ENCODE measurements at places on chromosomes 2 and 18. TPM values are rescaled to one million over a fixed set of nuclear protein-coding genes. Genes with fewer than 3 reads are reported as not detected.

POTEE gene
- 0.37 TPM for total RNA-seq

POMC gene
- total RNA-seq: 1.9 TPM

SCN9A gene
- total RNA-seq: 5.7 TPM

RUFY4 gene
- 0.14 TPM for total RNA-seq

SAG gene
- total RNA-seq: not detected

RAB17 gene
- total RNA-seq: 2.0 TPM

SERPINB12 gene
- total RNA-seq: not detected

QPCT gene
- total RNA-seq: 3.2 TPM

HOXD12 gene
- not detected for total RNA-seq

PLEK gene
- 10.8 TPM for total RNA-seq

CTAGE1 gene
- not detected for total RNA-seq

PHOSPHO2 gene
- 6.0 TPM for total RNA-seq

ITPRIPL1 gene
- total RNA-seq: 0.69 TPM

TMEM169 gene
- 0.51 TPM for total RNA-seq

TUBA3D gene
- not detected for total RNA-seq

TUBA3E gene
- total RNA-seq: not detected

MYCN gene
- 1.1 TPM for total RNA-seq

WNT10A gene
- not detected for total RNA-seq

RFX8 gene
- 0.38 TPM for total RNA-seq

MEP1B gene
- total RNA-seq: not detected

POTEC gene
- total RNA-seq: not detected

REG1B gene
- total RNA-seq: 3.4 TPM

BOLL gene
- total RNA-seq: not detected

TEKT4 gene
- total RNA-seq: not detected

RAX gene
- not detected for total RNA-seq

ELMOD3 gene
- total RNA-seq: 11.2 TPM

ACADL gene
- 9.7 TPM for total RNA-seq

TLK1 gene
- 48.6 TPM for total RNA-seq

ZBTB14 gene
- total RNA-seq: 9.7 TPM

LDLRAD4 gene
- total RNA-seq: 74.8 TPM

TNFRSF11A gene
- 7.2 TPM for total RNA-seq

SLC19A3 gene
- total RNA-seq: 2.3 TPM

ZAP70 gene
- total RNA-seq: 2.8 TPM

CAPN14 gene
- 0.14 TPM for total RNA-seq

IL36G gene
- total RNA-seq: not detected

COX5B gene
- total RNA-seq: 141 TPM

CNTNAP5 gene
- total RNA-seq: not detected

GPR45 gene
- total RNA-seq: not detected

UGT1A3 gene
- total RNA-seq: not detected

GPR35 gene
- total RNA-seq: 1.8 TPM

KIAA2012 gene
- total RNA-seq: not detected

SLC66A3 gene
- 36.9 TPM for total RNA-seq

CYTIP gene
- 6.3 TPM for total RNA-seq

GAL3ST2 gene
- total RNA-seq: not detected

PIEZO2 gene
- total RNA-seq: 7.5 TPM

ASXL3 gene
- total RNA-seq: 4.3 TPM

TMEM247 gene
- not detected for total RNA-seq

RAB6D gene
- total RNA-seq: not detected

FBXO15 gene
- not detected for total RNA-seq

Measured in posterior vena cava (tissue), 2 donors.